ENCODE measurements at places on chromosomes 1 and 21.

GRCh38 chr1:6317098-6317760 lies 56.3 kb upstream of the GPR153 start:
- DNase-seq, result no peak

- no peak for DNase-seq
Observed at GRCh38 chr21:45365608-45366241, 39.2 kb upstream of the COL18A1 start.

DNA sequence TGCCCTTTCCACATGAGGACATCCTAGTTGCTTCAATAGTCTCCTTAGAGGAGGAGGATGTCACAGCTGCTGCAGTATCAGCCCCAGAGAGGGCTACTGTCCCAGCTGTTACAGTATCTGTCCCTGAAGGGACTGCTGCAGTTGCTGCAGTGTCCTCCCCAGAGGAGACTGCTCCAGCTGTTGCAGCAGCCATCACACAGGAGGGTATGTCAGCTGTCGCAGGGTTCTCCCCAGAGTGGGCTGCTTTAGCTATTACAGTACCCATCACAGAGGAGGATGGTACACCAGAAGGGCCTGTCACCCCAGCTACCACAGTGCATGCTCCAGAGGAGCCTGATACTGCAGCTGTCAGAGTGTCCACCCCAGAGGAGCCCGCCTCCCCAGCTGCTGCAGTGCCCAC lies 78.5 kb upstream of the BMP8A start:
- no peak for DNase-seq

DNA sequence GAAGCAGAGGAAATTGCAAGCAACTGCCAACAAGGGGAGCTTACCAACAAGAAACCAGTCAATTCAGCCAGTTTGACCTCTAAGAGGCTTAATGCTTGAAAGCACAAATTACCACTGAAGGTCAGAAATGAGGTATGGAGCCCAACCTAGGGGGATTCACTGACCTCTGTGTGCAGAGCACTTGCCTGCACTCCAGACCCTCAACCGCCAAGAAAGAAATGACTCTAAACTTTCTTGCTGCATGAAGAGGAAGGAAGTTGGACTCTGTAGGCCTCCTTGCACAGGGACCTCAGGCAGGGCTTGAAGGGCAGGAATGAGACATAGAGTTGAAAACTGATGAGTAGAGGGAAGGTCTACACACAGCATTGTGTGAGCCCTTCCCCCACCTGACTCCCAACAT lies 10.0 kb downstream of the ARMH1 start:
- DNase-seq, result no peak

DNA sequence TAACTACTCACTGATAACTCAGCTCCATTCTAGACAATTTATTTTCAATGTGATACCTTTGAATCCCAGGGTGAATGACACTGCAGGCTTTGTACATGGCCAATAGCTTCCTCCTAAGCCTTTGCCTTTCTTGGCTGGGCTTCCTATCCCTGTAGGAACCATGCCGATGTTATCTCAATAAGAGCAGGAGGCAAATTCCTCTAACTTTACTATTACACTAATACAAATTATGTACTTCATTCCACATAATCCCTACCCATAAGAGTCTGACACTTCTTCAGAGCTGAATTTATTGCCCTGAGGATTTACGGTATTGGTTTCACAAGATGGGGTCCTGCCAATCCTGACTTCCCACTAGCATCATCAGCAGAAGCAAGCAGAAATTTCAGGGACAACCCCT lies 14.0 kb downstream of the TGFBR3 start:
- no peak for DNase-seq
